Stomach (tissue), 19 donors: ENCODE measurements at places on chromosomes 16 and 17. TPM values are rescaled to one million over a fixed set of nuclear protein-coding genes. Genes with fewer than 3 reads are reported as not detected.

Gene GEMIN4
- 41.4 TPM for total RNA-seq

GRCh38 chr17:704111-704864, 10.4 kb downstream of the VPS53 start:
- DNase-seq = no peak

- DNase-seq = no peak
Observed at GRCh38 chr17:57541472-57542394, 203.4 kb downstream of the CCDC182 start.

Gene GALNS
- 39.8 TPM for total RNA-seq

DNA sequence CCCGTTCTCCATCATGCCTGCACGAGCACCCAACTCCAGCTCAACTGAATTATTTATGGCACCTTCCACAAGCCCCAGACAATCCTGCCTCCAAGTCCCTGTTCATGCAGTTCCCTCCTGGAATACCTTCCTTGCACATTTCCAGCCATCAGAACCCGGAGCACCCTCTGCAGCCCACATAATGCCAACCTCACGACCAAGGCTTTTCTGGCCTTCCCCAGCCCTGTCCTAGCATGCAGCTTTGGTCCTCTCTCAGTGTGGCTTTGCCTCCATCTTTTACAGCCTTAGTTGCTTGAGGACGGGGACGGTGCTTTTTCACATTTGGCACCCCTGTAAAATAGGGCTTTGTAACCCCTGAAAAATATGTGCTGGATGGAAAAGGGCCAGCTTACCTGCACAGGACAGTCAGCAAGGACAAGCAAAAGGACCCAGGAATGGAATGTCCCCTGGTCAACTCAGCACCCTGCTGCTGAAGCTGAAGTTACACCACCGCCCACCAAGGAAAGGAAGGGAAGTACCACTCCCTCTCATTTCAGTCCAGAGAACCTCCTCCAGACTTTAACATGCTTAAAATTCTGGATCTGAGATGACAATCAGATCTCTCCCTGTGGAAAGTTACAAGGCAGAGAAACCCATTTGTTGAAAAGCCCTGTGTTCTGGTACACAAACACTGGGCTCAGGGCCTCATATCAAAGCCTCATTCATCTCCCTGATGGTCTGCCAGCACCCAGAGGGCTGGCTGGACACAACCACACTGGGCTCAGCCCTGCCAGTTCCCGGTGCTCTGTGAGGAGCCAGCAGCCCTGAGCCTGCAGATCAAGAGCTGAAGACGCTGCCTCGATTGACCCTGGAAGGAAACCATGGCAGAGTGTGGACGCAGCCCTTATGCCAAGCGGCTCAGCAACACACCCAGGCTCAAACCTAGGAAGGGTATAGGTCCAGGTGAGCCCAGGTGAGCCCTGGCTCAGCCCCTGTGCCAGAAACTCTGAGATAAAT, 2.9 kb downstream of the SLC39A11 start:
- DNase-seq = peak; percentile 16

- DNase-seq = peak; percentile 72
Observed at GRCh38 chr17:47698749-47699535, 5.0 kb downstream of the TBKBP1 start.

Gene OTOP3
- not detected for total RNA-seq

DNA sequence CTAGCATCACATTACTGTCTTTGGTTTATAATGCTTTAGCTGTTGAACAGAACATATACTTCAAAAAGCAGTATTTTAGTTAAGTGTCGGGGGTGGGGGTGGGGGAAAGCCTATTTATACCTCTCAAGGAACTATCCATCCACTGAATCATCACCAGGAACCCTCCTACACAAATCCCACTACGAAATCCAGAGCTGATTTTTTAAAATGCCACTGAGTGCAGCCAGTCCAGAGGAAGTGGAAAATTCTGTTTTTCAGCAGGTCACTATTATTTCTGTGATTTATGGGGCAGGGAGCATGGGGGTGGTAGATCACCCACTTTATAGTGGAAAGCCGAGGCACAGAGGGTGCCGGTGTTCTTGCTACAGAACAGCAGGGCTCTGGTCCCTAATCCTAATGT, 284.1 kb downstream of the SOX9 start:
- no peak for DNase-seq

GRCh38 chr16:71943887-71944286, 48.6 kb downstream of the IST1 start:
- DNase-seq = no peak

Gene LITAFD
- total RNA-seq = not detected

Gene MMP15
- total RNA-seq = 140 TPM

GRCh38 chr16:85612801-85613603, at the start of gene GSE1:
Gene GSE1, plus strand, starts transcription at chr16:85613322. Its CDS starts 70 bp downstream, at chr16:85613392.
- DNase-seq = peak; percentile 98

- DNase-seq = no peak
Observed at GRCh38 chr17:44981221-44981968, 13.3 kb upstream of the C1QL1 start.

Gene CD300LB
- not detected for total RNA-seq

DNA sequence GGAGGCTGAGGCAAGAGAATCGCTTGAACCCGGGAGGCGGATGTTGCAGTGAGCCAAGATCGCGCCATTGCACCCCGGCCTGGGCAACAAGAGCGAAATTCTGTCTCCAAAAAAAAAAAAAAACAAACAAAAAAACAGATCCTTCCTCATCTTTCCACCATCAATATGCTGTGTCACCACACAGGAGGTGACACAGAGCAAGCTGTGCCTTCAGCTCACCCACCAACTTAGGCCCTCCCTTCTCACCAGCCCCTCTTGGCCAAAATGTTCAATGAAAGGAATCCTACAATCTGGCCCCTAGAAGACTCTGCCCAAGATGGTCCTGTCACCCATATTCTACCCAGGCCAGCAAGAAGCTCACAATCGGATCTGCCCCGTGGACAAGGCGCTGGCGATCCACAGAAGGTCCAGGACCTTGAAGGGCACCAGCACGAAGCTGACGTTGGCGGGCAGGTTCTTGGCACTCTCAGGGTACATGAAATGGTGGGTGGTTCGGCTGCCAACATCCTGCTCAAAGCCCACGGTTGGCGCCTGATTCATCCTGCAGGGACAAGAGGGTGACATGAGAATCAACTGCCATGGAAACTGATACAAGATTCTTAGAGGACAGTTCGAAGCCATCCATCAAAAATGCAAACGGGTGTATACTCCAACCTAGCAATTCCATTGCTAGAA, 41.4 kb downstream of the DDX19A start:
- DNase-seq = no peak

Gene RNF222
- not detected for total RNA-seq

DNA sequence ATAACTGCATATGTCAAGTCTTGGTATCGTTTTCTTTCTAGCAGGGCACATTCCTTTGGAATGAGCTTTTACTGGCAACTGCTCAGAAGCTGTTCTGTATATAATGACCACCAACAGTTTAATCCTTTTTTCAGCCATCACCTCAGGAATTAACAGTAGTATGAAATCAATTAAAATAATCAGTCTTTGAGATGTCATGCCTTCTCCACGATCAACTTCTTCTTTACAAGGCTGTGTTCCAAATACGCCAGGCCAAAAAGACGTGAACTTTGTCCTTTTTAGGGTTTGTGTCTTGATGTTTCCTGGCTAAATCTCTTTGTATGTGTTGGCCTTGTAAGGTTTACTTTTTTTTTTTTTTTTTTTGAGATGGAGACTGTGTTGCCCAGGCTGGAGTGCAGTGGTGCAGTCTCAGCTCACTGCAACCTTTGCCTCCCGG, 54.9 kb downstream of the ABCC1 start:
- no peak for DNase-seq

- DNase-seq = no peak
Observed at GRCh38 chr16:81321536-81321935, 6.8 kb downstream of the GAN start.

GRCh38 chr17:20993863-20994778, 48.7 kb downstream of the USP22 start:
- DNase-seq = peak; percentile 68

- DNase-seq = peak; percentile 86
Observed at GRCh38 chr17:882827-883585, 96.6 kb downstream of the NXN start.

Gene SUPT4H1
- total RNA-seq = 23.3 TPM

GRCh38 chr17:75640556-75641119, 7.4 kb downstream of the SMIM5 start:
- DNase-seq = no peak

Gene TMEM204
- total RNA-seq = 2.7 TPM

Gene CBFA2T3
- total RNA-seq = 3.5 TPM

DNA sequence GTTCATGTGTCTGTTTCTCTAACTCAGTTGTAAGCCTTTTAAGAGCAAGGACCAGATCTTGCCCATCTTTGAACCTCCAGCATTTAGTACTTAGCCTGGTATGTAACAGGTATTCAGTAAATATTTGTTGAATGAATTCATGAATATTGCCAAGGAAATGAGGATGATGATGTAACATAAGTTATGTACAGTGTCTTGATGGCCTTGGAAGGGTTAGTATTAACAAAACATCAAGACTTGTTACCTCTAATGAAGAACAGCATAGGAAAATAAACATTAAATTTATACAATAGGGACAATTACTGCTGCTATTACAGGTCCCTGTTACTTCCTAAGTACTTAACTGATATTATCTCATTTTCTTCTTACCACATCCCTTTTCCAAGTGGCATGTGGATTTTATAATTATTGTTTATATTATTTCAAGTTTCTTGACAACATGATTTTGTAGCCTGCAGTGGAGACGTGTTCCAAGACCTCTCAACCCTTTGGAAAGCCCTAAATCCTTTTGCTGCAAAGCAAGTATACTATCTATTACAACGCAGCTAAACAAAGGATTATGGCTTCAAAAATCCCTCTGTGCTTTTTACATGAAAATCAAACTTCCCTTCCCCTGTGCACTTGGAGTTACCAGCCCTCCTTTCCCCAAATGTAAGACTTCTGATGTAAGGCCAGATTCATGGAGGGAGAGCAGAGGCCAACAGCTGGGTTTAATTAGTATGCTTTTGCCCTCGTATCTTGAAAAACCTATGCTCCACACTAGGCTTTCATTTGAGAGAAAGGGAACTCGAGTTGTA, 77.4 kb upstream of the SMIM36 start:
- no peak for DNase-seq

DNA sequence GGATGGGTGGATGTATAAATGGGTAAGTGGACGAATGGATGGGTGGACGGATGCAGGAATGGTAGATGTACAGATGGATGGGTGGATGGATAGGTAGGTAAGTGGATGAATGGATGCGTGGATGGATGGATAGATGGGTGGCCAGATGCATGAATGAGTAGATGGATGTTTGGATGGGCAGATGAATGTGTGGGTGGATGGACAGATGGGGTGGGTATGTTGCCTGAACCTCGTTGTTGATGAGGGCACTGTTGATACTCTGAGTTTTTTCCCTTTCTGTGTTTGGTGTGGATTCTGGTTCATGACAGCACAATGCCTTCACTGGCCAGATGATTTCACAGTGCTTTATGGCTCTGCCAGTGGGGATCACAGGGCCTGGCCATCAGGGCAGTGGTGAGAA, 208.3 kb downstream of the NPIPB11 start:
- no peak for DNase-seq

Gene CDRT15L2
- not detected for total RNA-seq

DNA sequence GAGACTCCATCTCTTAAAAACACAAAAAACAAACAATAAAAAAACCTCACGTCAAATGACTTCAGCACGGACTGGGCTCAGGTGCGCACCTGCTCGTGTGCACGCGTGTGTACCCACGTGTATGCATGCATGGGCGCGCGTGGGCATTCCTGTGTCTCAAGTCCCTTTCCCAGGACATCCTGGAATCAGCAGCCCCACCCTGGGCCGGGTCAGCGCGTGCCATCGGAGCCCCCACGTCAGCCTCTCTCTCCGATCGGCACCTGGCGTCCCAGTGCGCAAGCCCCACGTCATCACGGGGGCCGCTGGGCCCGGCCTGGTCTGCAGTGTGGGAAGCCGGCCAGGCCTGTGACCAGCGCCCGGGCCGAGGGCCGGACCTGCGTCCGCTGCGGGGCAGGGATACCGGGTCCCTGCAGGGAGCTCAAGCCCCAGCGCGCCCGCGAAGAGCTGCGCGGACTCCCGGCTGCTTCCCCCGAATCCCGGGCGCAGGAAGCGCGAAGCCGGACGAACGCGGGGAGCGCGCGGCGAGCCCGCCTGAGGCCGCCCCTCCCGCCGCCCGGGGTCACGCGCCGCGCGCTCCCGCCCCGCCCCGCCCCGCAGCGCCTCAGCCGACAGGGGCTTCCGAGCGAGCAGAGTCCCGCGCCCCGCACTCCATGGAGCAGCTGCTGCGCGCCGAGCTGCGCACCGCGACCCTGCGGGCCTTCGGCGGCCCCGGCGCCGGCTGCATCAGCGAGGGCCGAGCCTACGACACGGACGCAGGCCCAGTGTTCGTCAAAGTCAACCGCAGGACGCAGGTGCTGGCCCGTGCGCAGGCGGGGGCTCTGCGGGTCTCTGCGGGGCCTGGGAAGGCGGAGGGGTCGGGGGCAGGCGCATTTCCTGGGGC, at the start of gene FN3K:
Gene FN3K (plus strand): TSS at position 629 of the 880 bp plus-strand sequence. CDS start 22 bp downstream, at position 651.
- DNase-seq = peak; percentile 74

DNA sequence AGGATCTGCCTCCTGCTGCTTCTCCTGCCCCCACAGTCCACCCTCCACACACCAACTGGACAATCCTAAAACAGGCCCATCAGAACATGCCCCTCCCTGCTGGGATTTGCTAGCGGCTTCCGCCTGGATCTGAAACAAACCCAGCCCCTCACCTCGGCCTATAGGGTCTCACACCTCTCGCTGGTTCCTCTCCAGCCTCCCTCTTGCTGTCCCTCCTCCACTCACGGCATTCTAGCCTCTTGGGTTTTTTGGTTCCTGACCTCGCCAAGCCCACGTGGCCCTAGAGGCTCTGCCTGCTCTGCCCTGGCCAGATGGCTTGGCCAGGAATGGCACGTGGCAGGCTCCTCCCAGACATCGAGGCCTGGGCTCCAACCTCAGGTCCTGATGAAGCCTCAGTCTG, 15.7 kb upstream of the MTSS2 start:
- no peak for DNase-seq

DNA sequence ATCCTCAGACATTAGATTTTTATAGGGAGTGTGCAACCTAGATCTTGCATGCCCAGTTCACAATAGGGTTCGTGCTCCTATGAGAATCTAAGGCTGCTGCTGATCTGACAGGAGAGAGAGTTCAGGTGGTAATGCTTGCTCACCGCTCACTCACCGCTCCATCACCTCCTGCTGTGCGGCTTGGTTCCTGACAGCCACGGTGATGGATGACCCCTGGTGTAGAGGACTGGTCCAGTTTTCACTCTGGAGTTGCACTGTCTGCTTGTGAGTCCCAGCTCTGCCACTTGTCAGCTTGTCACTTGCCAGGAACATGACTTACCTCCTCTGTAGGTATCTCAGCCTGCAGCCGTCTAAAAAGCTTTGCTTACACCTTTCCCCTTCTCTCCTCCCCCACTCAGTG, 214.6 kb downstream of the SNX29 start:
- DNase-seq = no peak

GRCh38 chr17:38442548-38442947, 14.3 kb downstream of the ARHGAP23 start:
- DNase-seq = no peak

Gene KRTAP3-1
- not detected for total RNA-seq

Gene KLHDC4
- 25.5 TPM for total RNA-seq

Gene SLC35G6
- total RNA-seq = not detected

DNA sequence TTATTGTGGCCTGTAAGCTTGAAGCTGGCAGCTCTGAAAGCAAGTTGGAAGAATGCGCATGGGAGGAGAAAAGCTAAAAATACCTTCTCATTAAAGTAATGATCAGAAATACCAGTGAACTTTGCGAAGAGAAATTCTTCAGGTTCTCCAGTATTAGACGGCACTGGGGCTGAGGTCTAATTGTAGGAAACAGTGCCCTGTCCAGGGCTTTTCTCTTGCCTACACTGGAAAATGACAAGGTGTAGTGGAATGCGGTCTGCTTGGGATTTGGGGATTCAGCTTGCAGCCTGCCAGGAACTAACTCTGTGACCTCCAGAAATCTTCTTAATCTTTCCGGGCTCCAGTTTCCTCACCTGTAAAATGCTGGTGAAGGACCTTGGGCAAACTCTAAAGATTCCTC, 53.3 kb upstream of the KCNJ16 start:
- DNase-seq = no peak
